NCI-H774 (cell line): ENCODE measurements at places on chromosomes 3 and 15.
A peak's percentile ranks its signal among the peaks of the same experiment; 100 is the strongest.

DNA sequence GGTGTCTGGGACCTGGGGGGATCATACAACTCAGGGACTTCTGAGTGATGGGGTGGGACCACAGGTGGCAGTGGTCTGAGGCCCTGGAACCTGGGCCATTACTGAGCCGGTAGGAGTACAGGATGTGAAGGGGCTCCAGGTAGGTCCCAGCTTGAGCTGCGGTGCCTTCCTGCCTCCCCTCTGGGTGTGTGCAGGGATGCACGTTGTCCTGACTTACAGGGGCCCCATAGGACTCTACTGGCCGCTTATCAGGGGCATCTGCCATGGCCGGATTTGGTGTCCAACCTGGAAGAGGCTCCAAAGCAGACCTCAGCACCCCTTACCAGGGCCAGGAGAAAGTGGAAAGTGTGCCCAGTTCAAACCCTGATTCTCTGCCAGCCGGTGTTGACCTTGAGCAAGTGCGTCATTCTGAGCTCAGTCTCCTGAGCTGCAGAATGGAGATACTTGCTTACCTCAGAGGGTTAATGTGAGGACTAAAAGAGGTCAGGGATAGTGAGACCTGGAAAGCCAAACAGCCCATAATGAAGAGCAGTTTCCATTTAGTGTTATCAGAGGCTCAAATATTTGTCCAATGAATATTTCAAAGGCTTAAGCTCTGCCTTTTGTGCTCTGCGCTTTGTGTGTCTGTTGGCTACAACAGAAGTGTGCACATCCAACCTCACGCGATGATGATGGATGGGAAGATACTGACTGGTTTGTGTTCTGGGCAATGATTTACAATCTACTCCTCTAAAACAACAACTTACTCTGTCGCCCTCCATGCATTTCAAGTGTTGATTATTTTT is 35.4 kb upstream of the ESYT3 start:
- peak; percentile 7 for DNase-seq

GRCh38 chr3:117080872-117081271 is 371.3 kb downstream of the TUSC7 start:
- DNase-seq: no peak

DNA sequence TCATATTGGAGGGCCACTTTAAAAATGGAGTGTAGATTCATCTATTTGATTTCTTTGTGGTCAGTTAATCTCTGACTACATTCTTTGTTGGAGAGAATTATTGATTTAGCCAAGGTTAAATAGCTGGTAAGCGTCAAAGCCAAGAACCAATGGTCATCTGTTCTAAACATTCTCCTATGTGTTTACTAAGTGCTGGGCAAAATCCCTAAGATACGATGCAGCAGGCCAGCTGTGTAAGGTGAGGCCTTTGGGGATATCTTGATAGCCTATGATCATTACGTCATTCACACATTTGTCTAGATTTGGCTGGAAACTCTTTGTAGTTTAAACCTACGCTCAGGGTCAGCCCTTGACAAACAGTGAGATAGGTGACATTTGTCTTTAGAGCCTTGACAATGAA is 236.2 kb downstream of the NR1D2 start:
- no peak for DNase-seq

DNA sequence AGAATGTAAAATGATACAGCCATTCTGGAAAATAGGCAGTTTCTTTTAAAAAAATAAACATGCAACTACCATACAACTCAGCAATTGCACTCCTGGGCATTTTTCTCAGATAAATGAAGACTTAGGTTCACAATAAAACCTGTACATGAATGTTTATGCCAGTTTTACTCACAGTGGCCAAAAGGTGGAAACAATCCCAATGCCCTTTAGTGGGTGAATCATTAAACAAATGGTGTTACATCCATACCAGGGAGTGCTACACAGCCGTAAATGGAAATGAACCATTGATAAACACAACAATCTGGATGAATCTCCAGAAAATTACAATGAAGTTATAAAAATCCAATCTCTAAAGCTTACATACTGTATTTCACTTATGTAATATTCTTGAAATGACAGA is 140.3 kb downstream of the ADAMTSL3 start:
- DNase-seq: no peak

DNA sequence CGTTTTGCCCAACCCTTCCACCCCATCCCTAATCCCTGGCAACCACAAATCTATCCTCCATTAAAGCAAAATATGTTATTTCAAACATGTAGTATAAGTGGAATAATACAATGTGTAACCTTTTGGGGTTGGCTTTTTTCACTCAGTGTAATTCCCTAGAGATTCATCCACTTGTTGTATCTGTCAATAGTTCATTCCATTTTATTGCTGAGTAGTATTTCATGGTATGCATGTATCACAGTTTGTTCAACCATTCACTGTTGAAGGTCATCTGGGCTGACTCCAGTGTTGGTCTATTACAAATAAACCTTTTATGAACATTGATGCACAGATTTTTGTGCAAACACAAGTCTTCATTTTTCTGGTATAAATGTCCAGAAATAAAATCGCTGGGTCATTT is 38.8 kb downstream of the BSN start:
- no peak for DNase-seq

- no peak for DNase-seq
These were observed 74.2 kb downstream of the ANKRD28 start for GRCh38 chr3:15723624-15723884.

DNA sequence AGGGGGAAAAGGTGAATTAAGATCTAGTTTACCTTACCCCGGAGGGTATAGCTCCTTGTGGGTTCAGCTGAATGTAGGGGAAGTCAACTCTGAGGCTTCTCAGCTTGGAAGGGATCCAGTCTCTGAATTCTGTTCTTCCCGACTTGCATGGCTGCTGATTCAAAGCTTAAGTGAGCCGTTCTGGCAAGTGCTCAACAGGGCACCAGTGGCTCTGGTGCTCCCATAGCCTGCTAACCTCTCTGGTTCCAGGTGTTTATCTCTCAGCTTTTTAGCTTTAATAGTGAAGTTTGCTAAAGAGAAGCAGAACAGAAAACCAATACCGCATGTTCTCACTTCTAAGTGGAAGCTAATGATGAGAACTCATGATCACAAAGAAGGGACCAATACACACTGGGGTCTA is 46.3 kb upstream of the RBP1 start:
- DNase-seq: no peak

- no peak for DNase-seq
These were observed 34.7 kb upstream of the GREM1 start for GRCh38 chr15:32682977-32683630.

DNA sequence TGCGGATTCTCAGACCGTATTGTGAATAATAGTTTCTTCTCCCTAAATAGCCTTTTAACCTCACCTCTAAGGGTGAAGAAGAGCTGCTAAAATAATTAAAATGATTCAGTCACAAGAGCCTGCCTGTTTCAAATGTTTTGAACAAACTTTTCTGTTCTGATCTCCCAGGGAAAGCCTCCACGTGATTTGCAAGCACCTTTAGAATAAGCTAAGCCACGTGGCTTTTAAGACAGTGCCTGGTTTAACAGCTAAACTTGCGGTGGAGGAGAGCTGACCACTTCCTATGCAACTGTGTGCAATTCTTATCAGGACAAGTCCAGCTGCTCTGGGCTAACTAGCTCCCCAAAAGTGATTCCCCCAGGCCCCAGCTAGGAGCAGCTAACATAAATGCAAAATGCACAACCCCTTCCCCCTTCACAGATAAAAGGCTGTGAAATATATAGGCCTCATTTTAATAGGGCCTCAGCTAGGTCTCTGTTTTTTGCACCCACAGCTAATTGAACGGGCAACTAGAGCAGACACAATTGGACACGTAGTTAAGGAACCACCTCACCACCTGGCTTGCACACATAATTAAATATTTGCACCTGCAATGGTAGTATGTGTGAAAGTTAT is 401.2 kb upstream of the NR2F2 start:
- DNase-seq: peak; percentile 46

- no peak for DNase-seq
These were observed 24.5 kb upstream of the GMNC start for GRCh38 chr3:190886945-190887344.

GRCh38 chr15:74960286-74960685 is 3.7 kb upstream of the RPP25 start:
- no peak for DNase-seq

DNA sequence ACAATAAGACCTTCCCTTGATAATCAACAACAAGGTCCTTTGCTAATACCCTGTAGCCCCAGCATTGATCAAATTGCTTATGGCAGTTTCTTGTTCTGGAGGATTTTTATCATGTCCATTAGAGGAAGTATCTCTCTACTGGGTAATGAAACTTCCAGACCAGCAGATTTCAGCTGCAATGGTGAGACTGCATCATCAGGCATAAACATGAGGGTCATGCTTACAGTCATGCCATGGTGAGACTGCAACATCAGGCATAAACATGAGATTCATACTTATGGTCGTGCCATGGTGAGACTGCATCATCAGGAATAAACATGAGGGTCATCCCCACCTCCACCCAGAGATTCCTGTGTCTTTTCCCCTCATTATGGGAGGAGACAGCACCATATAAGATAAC is 129.0 kb upstream of the LIPC start:
- no peak for DNase-seq

- DNase-seq: no peak
These were observed 16.6 kb downstream of the TICRR start for GRCh38 chr15:89591834-89592233.

- no peak for DNase-seq
These were observed 7.0 kb upstream of the C15orf40 start for GRCh38 chr15:83018436-83018835.

DNA sequence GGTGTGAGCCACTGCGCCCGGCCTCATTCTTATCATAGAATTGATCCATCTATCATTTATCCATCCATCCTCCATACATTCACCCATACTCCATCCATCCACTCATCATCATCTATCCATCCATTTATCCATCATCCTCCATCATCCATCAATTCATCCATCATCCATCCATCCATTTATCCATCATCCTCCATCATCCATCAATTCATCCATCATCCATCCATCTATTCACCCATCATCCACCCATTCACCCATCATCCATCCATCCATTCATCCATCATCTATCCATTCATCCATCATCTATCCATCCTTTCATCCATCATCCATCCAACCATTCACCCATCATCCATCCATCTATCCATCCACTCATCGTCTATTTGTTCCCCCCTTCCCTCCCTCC is 3.7 kb downstream of the TM6SF1 start:
- no peak for DNase-seq

DNA sequence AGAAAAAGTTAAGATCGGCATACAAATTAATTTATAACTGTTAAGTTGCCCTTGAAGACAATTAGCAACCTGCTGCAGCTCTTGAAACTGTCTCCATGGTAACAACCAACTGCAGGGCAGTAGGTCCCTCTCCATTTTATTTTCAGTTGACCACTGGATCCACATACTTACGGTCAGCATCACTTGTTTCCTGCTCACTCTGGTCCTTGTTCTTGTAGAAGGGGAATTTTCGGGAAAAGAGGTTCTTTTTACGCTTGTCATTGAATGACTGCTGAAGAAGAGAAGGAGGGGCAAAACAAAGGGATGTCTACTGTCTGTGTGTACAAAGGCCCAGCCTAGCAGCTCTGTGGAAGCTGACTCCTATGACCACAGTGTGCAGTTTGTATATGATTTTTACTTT is 46.8 kb upstream of the MELTF start:
- DNase-seq: peak; percentile 19

GRCh38 chr3:152377184-152377570 is 108.4 kb downstream of the MBNL1 start:
- DNase-seq: no peak

DNA sequence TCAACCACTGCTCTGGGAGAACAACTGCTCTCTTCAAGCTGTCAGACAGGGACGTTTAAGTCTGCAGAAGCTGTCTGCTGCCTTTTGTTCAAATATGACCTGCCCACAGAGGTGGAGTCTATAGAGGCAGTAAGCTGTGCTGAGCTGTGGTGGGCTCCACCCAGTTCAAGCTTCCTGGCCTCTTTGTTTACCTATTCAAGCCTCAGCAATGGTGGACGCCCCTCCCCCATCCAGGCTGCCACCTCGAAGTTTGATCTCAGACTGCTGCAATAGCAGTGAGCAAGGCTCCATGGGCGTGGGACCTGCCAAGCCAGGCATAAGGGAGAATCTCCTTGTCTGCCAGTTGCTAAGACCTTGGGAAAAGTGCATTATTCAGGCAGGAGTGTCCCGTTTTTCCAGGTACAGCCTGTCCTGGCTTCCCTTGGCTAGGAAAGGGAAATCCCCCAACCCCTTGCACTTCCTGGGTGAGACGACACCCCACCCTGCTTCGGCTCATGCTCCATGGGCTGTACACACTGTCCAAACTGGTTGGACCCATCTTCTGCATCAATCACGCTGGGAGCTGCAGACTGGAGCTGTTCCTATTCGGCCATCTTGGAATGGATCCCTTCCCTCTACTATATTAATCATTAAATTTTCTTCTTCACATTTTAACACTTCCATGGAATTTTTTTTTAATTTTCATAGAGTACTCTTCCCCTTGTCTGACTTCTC is 167.0 kb upstream of the UBE2E2 start:
- DNase-seq: no peak

DNA sequence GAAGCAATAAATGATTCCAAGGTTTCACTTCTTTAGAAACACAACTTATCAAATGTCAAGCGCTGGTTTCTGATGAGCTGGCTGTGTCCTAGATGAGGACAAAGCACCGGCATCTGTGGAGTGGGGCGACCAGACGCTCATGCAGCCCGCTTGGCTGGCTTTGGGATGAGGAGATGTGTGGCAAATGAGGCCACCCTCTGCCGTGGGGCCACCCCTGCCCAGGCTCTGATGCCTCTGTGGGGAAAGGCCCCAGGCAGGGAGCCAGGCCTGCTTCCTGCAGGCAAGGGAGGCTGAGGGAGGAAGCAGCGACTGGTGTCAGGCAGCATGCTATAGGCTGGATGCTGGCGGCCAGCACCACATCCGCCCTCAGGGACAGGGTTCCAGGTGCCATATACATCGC is 102.9 kb downstream of the HERC2 start:
- DNase-seq: no peak

DNA sequence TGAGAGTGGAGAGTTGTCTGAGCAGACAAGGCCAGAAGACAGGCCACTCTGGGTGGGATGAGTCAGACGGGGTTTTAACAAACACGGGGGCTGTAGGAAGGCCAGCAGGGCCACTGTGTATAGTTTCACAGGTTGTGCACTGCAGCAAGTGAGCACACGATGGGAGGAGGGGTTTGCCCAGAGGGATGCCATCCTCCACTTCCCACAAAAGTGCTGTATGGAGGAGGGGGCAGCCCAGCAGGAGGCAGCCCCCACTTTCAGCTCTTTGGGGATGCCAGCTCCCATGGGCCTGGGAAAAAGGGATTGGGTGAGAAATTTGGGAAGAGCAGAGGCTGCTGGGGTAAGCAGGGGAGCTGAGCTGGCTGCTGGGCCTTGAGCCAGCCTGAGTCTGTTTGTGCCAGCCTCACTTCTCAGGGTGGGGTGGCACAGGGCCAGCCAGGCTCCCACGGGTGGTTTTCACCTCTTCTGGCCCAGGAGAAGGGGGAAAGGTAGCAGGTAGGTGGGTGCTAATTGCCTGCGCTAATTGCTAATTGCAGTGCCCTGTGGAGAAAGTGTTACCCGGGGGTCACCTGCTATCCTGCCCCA is 6.7 kb downstream of the ZBTB47 start:
- no peak for DNase-seq

GRCh38 chr15:59321000-59321689 is 51.5 kb downstream of the MYO1E start:
- no peak for DNase-seq
